Activated B cell treated with CpG ODN at 0.5 μM for 24 hours (primary cell): ENCODE measurements at places on chromosomes 2 and 18. TPM values are rescaled to one million over a fixed set of nuclear protein-coding genes. Genes with fewer than 3 reads are reported as not detected.

DNA sequence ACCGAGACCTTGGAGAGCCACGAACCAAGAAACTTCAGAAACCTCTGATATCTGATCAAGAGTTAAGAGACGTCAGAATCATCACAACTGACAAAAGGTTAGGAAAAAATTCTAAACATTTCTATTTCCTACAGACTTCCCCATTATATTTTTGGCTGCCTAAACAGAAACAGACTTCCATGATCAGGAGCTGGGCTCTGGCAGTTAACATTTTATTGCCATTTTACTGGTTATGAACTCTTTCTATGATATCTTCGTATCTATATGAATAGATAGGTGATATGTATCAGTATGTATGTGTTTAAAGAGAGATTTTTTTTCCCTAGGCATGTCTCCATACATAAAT is 31.1 kb upstream of the PPP1R1C start:
- no peak for DNase-seq
- H3K27ac ChIP-seq, result no peak overlapping the region
- no peak overlapping the region for H3K4me3 ChIP-seq
- H3K27me3 ChIP-seq, result peaks cover 4% of the 10 kb centered on the region

The IL1A gene
- total RNA-seq, result 1.4 and 1.9 TPM in 2 replicates

DNA sequence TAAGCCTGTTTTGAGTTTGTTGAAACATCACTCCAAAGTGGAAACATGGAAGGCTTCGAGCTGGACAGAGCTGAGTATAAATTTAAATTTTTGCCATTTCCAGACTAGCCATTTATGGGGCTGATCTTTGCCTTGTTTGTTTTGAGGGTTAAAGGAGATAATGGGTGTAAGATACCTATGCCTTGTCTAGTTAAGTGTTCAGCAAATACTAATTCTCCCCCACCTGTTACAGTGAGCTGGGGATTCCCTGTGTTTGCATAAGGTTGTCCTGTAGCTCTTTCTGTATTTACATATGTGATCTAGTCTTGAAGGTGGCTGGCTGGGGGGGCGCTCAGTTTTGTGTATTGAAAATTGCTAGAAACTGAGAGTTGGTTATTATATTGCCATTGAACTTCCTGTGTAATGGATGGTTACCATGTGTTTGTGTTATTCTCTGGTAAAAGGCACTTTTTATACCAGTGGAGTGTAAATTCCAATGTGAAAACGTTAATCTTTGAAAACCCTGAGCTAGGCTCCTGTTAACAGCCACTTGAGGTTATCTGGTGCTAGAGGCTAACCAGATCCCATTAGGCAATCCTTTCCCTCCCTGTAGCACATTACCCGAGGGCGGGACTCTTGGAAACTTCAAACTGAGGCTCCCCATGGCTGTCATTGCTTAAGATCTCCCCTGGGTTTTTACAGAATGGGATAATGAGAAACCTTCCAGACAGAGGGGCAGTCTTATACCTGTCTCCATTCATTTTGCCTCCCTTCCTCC is 26.7 kb downstream of the TANC1 start:
- H3K27me3 ChIP-seq, result peaks cover 10% of the 10 kb centered on the region
- no peaks in the 10 kb centered on the region for H3K4me1 ChIP-seq
- no peak overlapping the region for H3K4me3 ChIP-seq

DNA sequence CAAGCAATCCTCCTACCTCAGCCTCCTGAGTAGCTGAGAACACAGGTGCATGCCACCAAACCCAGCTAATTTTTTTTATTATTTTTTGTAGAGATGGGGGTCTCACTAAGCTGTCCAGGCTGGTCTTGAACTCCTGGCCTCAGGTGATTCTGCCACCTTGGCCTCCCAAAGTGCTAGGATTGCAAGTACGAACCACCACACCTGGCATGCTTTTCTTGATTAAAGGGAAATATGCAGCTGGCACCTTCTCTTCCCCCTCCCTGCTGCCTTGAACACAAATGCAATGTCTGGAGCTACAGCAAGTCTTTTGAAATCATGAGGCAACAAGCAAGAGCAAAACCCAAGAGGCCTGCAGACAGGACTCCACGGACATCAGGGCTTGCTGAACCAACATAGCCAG is 26.8 kb upstream of the BIN1 start:
- no peak for DNase-seq
- H3K27me3 ChIP-seq, result no peaks in the 10 kb centered on the region
- no peak overlapping the region for H3K27ac ChIP-seq
- H3K36me3 ChIP-seq, result no peaks in the 10 kb centered on the region
- peaks cover under 1% of the 10 kb centered on the region for H3K4me1 ChIP-seq

GRCh38 chr2:68185541-68186164 is 28.0 kb downstream of the PNO1 start:
- H3K4me1 ChIP-seq, result peaks cover 23% of the 10 kb centered on the region
- H3K36me3 ChIP-seq, result peaks cover 59% of the 10 kb centered on the region
- H3K4me3 ChIP-seq, result no peak overlapping the region
- no peaks in the 10 kb centered on the region for H3K27me3 ChIP-seq

DNA sequence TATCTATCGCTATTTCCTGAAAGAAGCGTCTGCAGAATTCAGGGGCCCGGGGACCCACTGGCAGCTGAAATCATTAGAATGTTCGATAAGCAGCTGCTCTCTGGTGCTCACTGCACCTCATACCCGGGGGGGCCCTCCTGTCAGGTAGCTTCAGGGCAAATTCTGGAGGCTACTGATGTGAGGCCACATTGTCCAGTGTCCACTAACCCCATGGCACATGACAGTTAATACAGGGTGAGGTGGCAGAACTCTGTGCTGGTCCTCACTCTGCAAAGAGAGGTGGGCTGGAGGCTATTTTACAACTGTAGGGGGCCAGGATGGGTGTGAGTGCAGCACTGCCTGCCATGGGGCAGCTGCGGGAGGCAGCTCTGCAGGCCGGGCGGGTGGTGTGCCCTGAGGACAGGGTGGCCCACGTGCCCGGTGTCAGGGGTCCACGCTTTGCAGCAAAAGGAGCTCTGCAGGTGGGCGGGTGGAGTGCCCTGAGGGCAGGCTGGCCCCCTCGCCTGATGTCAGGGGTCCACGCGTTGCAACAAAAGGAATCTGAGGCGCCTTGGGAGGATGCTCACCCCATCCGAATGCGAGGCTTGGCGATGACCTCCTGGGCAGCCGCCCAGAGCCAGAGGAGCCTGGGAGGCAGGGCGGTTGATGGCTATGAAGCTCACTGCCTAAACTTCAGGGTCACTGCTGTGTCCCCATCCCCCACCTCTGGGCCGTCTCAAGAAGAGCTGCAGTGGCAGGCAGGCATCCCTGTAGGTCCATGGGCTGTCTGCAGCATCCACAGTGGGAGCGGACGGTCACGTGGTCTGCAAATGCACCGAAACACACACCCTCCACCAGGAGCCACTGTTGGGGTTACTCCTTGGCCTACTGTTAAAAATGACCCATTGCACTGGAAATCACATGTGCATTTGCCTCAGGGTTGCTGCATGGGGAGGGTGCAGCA is 207.0 kb upstream of the SALL3 start:
- H3K4me3 ChIP-seq, result no peak overlapping the region
- no peaks in the 10 kb centered on the region for H3K27me3 ChIP-seq
- no peaks in the 10 kb centered on the region for H3K36me3 ChIP-seq
- no peaks in the 10 kb centered on the region for H3K4me1 ChIP-seq
- no peak overlapping the region for H3K27ac ChIP-seq
